Endothelial cell (in vitro differentiated cells): ENCODE measurements at places on chromosomes 3 and 15. TPM values are rescaled to one million over a fixed set of nuclear protein-coding genes. Genes with fewer than 3 reads are reported as not detected.
A peak's percentile ranks its signal among the peaks of the same experiment; 100 is the strongest.

DNA sequence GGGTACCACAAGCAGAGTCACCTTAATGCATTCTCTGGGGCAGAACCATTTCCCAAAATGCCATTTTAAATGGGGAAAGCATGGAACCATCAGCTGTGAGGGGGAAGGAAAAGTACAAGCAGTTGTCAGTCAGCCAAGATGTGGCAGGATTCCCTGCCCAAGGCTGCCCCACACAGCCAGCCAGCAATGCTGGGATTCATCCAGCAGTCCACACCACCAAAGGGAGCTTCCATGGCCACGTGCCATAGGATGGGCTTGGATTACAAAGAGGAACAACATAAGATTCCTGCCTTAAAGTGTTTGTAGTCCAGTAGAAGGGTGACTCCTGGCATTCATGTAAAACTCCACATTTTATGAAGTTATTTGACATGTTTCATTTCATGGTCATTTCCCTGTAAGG, 233.3 kb downstream of the SHOX2 start:
- DNase-seq, result no peak

GRCh38 chr3:182710557-182711157, 82.6 kb upstream of the ATP11B start:
- no peak for DNase-seq

DNA sequence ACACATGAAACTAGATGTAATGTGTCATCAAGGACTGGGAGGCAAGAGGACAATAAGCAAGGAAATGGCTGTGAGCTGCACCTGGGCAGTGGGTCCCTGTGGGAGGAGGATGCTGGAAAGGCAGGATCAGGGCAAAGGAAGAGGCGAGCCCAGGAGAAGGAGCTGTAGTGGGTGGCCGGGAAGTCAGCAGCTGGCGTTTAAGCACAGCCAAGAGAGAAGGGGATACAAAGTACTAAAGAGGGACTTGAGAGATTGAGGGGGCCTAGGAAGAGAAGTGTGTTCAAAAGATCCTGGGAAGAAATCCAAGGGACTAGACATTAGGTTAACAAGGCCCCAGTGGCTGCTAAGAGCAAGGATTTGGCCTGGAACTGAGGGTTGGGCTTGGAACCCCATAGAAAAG, 188.5 kb upstream of the SLC24A5 start:
- DNase-seq, result no peak

DNA sequence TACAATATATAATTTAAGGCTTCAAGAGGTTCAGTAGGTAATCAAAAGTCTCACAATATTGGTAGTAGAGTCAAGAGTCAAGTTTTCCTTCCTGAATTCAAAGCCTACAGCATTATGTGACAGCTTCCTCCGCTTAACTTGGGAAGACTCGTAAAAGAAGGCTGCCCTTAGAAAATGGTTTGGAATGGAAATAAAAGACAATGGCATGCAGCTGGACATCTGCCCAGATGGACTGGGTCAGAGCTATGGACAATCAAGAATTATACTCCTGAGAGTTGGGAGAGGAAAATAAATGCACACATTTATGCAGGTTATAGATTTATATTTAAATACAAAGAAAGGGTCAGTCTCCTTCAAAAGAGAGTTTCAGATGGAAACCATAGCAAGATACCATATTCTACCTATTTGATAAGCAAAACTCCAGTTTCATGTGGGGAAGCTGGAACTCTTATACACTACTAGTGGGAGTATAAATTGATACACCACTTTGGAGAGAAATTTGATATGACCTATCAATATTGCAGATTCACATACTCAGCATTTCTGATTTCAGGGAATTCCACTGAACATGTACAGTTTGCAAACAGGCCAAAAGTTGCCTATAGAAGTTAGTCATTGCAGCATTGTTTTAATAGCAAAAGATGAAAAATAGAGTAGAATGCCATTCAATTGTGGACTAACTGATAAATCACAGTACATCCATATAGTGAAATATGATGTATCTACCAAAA, 6.1 kb downstream of the CRYBG3 start:
- DNase-seq, result no peak

DNA sequence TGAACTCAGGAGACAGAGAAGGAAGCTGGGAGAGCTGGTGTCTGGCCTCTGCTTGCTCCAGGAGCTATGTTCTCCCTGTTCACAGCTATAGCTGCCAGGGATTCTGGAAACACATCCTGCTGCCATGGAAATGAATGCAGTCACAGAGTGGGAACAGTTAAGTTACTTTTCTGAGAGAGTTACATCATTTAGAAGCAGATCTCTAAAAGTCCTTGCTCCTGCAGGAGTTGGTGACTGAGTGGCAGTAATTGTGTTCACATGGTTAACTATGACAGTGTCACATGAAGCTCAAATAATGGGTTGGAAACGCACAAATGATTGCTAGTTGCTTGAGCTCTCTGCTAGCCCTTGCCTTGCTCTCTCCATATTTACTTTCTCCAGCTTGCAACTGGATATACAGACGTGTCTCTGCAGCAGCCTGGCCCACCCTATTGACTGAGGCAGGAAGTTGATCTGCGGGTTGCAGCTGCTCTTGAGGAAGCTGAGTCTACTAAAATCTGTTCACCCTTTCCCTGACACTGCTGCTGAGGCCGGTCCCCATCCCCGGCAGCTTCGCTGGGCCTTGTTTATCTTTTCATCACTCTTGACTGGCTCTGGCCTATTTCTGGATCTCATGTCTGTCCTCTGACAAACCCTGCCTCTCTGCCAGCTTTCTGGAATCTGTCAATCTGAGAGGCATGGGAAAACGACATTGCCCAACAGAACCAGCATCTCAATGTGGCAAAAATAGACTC, 16.7 kb upstream of the ISLR start:
- DNase-seq, result no peak

GRCh38 chr3:30465454-30465853, 140.9 kb upstream of the TGFBR2 start:
- no peak for DNase-seq

GRCh38 chr3:171933441-171933840, 90.3 kb downstream of the TMEM212 start:
- DNase-seq, result no peak

TP63 gene
- 1.0 TPM for total RNA-seq

DNASE1L3 gene
- total RNA-seq, result 1.6 TPM

- no peak for DNase-seq
These were observed 16.7 kb upstream of the ZNF280D start for GRCh38 chr15:56749982-56750381.

DNA sequence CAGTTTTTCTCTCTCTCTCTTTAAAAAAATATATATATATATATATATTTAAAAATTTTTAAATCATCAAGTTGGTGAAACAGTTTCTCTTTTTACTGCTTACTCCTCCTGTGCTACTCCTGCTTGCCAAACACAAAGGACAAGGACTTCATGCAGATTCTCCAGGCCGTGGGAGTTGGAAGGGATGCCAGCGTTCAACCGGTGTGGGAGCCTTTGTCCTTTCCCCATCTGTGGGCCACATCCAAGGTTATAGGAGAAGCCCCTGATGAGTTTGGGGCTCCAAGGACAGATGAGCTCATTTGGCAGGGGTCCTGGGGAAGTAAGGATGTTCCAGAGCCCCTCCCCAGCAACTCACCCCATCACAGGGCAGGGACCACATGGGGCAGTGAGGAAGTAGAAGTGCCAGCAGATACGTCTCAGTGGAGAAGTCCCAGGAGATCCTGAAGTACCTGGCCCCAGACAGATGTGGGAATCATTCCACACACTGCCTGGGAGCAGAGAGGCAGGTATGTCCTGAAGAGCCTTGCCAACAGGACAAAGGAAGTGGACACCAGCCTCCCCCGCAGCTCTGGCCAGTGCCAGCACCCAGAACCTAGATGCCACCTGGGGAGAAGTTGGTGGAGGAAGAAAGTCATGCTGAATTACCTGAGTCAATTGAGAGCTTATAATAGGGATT, 36.6 kb downstream of the CCK start:
- no peak for DNase-seq

GRCh38 chr3:60660026-60660425, 591.2 kb downstream of the FHIT start:
- DNase-seq, result peak; percentile 37

GRCh38 chr15:31272558-31273257, 53.9 kb upstream of the KLF13 start:
- no peak for DNase-seq

GRCh38 chr15:47296881-47297280, 420.4 kb upstream of the SEMA6D start:
- no peak for DNase-seq

DNA sequence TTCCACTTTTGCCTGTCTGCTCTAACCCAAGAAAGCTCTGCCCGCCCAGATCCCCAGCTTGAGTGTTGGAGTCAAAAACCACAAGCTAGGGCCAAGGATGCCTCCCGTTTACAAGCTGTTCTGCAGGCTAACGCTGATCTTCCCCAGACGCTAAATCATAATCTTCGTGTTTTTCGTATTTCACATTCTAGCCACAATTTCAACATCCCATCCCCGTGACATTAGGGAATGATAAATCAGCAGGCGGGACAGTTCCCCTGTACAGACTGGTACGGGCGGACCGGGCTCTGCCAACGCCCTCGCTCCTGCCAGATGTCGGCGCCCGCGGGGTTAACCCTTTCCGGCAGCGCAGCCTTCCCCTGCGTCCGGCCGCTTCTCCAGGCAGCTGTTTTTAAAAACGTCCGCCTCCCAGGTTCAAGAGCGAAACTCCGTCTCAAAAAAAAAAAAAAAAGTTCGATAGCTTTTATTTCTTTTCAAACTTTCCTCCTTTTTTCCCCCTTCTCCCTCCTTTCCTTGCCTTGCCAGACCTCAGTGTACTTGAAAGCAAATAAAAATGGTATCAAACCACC, 81.0 kb upstream of the BNC1 start:
- peak; percentile 54 for DNase-seq
